Esophagus muscularis mucosa (tissue), 4 donors: ENCODE measurements at places on chromosomes 2 and 18. TPM values are rescaled to one million over a fixed set of nuclear protein-coding genes. Genes with fewer than 3 reads are reported as not detected.

DNA sequence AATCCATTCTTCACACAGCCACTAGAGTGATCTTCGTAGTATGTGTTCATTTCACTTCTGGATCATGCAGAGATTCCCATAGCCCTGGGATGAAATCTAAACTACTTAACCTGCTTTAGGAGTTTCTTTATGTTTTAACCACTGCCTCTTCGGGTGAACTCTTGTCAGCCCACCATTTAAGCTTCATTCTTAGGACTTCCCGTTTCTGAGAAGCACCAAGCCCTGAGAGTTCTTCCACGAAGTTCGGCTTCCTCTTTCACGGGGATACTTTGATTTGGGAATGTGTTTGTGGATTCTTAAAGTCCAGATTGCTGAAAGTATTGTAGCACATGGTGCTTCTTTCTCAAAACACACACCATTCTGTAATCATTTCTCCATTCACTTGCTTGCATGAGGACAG lies 205.0 kb downstream of the UBE2E3 start:
- no peak for DNase-seq
- no peaks in the 10 kb centered on the region for H3K4me1 ChIP-seq
- H3K36me3 ChIP-seq, result no peaks in the 10 kb centered on the region
- H3K27me3 ChIP-seq, result no peaks in the 10 kb centered on the region

DNA sequence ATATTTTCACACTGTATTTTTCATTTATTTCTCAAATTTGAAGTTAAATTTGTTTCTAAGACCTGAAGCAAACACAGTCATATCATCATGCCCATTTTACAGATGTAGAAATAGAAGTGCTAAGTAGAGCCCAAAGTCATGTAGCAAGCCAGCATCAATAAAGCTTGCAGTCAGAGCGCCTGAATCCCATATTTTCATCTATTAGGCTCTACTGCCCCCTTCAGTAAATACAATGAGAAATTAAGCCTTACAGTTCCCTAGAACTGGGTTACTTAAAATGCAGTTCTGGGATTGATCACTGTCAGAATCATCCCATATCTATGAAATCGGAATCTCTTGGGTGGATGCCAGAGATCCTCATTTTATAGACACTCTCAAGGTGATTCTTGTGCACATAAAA lies 419.9 kb downstream of the TGIF1 start:
- no peaks in the 10 kb centered on the region for H3K4me1 ChIP-seq
- H3K36me3 ChIP-seq, result no peaks in the 10 kb centered on the region
- H3K27me3 ChIP-seq, result no peaks in the 10 kb centered on the region
- no peak overlapping the region for H3K27ac ChIP-seq
- H3K4me3 ChIP-seq, result no peak overlapping the region

- H3K4me1 ChIP-seq, result peaks cover 19% of the 10 kb centered on the region
- H3K27ac ChIP-seq, result no peak overlapping the region
- DNase-seq, result no peak
- no peaks in the 10 kb centered on the region for H3K27me3 ChIP-seq
- H3K4me3 ChIP-seq, result no peak overlapping the region
These were observed 107.6 kb downstream of the HAUS1 start for GRCh38 chr18:46211816-46212215.

- no peaks in the 10 kb centered on the region for H3K4me1 ChIP-seq
- no peak overlapping the region for H3K27ac ChIP-seq
- no peak for DNase-seq
- no peaks in the 10 kb centered on the region for H3K27me3 ChIP-seq
- no peaks in the 10 kb centered on the region for H3K36me3 ChIP-seq
These were observed 10.6 kb upstream of the BIN1 start for GRCh38 chr2:127117603-127118002.

GRCh38 chr18:79356435-79356834 lies 39.3 kb upstream of the NFATC1 start:
- DNase-seq, result no peak
- peaks cover 43% of the 10 kb centered on the region for H3K36me3 ChIP-seq
- H3K27ac ChIP-seq, result no peak overlapping the region
- H3K4me3 ChIP-seq, result no peak overlapping the region
- no peaks in the 10 kb centered on the region for H3K27me3 ChIP-seq

DNA sequence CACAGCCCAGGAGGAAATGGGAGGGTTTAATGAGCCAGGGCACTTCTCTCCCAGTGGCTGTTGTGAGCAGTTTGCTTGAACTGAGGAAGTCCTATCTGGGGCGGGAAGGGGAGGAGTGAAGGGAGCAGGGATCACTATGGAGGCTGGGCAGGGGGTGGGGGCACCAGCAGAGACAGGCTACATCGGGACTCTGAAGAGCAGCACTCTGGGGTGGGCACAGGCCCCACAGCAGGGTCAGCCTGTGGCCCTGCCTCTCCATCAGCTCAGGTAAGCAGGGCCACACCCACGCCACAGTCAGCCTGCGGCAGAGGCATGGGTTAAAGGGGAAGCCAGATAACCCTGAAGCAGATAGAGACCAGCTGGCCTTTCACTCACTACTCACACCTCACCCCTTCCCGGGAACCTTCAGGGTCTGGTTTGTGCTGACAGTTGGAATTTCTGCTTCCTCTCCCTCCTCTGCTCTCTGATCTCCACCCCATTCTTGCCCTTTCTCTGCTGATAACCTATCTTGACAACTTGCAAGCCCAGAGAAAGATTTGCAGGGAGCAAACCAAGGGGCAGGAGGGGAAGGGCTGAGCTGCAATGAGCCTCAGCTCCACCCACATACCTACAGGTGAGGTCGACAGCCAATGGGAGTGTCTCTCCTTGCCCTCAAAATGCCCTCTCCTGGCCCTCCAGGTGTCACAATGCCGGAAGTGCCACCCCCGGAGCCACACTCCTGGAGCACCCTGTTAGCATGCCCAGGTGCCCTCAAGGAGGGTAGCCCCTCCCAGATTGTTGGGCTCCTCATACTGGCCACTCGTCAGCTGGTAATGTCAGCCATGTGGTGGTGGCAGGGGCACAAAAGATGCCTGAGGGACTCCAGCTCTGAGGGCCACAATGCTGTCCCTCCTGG lies 3.7 kb downstream of the SIGLEC15 start:
- no peaks in the 10 kb centered on the region for H3K36me3 ChIP-seq
- H3K27ac ChIP-seq, result no peak overlapping the region
- H3K27me3 ChIP-seq, result peaks cover 45% of the 10 kb centered on the region
- H3K4me1 ChIP-seq, result peaks cover 17% of the 10 kb centered on the region

DNA sequence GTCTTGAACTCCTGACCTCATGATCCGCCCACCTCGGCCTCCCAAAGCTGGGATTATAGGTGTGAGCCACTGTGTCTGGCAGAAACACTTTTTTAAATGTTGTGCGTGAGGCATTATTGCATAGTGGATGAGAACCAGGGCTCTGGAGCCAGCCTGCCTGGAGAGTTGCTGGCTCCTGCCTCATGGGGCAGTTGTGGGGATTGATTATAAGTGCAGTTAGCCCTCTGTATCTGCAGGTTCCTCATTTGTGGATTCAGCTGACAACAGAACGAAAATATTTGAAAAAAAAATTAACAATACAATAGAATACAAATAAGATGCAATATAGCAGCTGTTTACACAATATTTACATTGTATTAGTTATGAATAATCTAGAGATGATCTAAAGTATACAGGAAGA lies 129.4 kb upstream of the EML6 start:
- H3K27ac ChIP-seq, result no peak overlapping the region
- no peak overlapping the region for H3K4me3 ChIP-seq
- H3K36me3 ChIP-seq, result no peaks in the 10 kb centered on the region
- H3K4me1 ChIP-seq, result peaks cover 80% of the 10 kb centered on the region
- no peaks in the 10 kb centered on the region for H3K27me3 ChIP-seq

DNA sequence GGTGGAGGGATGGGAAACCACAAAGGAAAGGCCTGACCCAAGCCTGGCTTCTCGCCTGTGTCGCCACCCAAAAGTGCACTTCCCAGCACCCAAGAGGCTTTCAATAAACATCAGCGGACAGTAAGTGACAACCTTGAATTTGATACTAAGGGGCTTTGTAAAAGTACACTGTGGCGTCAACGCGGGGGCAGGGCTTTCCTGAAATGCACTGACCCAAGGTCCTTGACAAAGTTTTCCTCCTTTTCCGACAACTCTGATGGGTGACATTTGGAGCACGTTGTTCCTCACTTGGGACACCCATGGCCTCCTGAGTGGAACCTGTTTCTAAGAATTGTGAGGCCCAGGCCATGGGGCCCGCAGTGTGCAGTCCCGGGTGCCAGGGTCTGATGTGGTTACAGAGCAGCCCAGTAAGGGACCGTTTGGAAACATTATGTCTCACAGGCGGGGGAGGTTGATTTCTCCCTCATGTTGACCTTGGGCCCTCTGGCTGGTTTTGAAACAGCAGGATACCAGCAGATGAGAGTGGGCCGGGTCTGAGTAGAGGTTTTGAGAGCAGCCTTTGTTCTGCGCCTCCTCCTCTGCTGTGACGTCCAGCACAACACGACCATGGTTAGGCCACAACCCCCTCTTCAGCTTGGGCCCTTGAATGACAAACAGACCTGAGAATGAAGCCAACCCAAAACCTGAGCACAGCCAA lies 2.8 kb upstream of the ZBTB14 start:
- H3K36me3 ChIP-seq, result no peaks in the 10 kb centered on the region
- H3K4me3 ChIP-seq, result no peak overlapping the region
- peaks cover 17% of the 10 kb centered on the region for H3K4me1 ChIP-seq
- H3K27ac ChIP-seq, result no peak overlapping the region

- no peak overlapping the region for H3K4me3 ChIP-seq
- H3K4me1 ChIP-seq, result no peaks in the 10 kb centered on the region
- no peak for DNase-seq
- H3K27ac ChIP-seq, result no peak overlapping the region
- no peaks in the 10 kb centered on the region for H3K36me3 ChIP-seq
These were observed 83.9 kb downstream of the PDK1 start for GRCh38 chr2:172639823-172640222.

GRCh38 chr18:13165636-13166423 lies 52.7 kb upstream of the LDLRAD4 start:
- H3K4me3 ChIP-seq, result no peak overlapping the region
- no peaks in the 10 kb centered on the region for H3K4me1 ChIP-seq
- H3K27me3 ChIP-seq, result no peaks in the 10 kb centered on the region
- DNase-seq, result no peak
- no peak overlapping the region for H3K27ac ChIP-seq

GRCh38 chr18:79197531-79197930 lies 128.3 kb downstream of the ATP9B start:
- no peaks in the 10 kb centered on the region for H3K36me3 ChIP-seq
- no peak overlapping the region for H3K4me3 ChIP-seq
- H3K27ac ChIP-seq, result no peak overlapping the region

DNA sequence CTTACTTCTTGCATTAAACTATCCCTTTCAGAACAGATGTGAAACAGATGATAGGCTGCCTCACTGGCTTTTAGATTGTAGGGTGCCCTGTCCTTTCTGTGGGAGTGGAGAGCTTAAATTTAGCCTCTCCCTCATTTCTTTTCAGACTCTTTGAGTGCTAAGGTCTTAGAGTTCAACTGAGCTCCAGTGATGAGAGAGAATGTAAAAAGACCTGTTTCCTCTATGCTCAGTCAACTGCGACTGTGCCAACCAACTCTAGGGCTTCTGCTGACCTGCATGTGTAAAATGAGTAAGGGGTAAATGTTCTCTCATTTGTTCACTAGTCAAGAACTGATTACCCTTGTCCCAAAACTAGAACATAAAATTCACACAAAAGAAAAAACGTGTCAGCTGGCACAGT lies 104.8 kb upstream of the TGFA start:
- peak; percentile 57 for DNase-seq
- peaks cover 41% of the 10 kb centered on the region for H3K27me3 ChIP-seq
- no peak overlapping the region for H3K4me3 ChIP-seq
- no peaks in the 10 kb centered on the region for H3K4me1 ChIP-seq
- H3K27ac ChIP-seq, result no peak overlapping the region

- H3K36me3 ChIP-seq, result no peaks in the 10 kb centered on the region
- H3K4me1 ChIP-seq, result peaks cover 41% of the 10 kb centered on the region
- H3K27me3 ChIP-seq, result peaks cover 11% of the 10 kb centered on the region
- no peak overlapping the region for H3K4me3 ChIP-seq
- no peak for DNase-seq
- peak overlapping the region; percentile 28 for H3K27ac ChIP-seq
These were observed 2.2 kb upstream of the TNS1 start for GRCh38 chr2:218005028-218005427.

DNA sequence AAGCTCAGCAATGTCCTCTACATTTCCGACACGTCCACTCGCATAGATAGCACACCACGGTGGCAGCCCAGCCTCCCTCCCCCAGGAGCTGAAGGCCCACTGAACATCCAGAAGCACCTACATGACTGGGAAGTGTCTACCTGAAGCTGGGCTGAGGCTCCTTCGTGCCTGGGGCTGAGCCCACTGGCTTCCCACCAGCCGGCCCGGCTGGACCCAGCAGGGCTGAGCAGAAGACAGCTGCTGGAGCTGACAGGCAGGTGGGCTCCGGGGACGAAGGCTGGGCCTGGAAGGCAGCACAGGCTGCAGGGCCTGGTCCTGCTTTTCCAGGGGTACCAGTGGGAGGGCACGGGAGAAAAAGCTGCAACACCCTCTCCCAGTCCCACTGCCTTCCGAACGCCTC lies 13.5 kb downstream of the SDC1 start:
- no peak overlapping the region for H3K4me3 ChIP-seq
- DNase-seq, result no peak
- no peaks in the 10 kb centered on the region for H3K4me1 ChIP-seq
- no peaks in the 10 kb centered on the region for H3K36me3 ChIP-seq
- H3K27ac ChIP-seq, result no peak overlapping the region

GRCh38 chr2:192655916-192656315 lies 461.2 kb upstream of the TMEFF2 start:
- no peaks in the 10 kb centered on the region for H3K27me3 ChIP-seq
- H3K4me1 ChIP-seq, result no peaks in the 10 kb centered on the region
- no peaks in the 10 kb centered on the region for H3K36me3 ChIP-seq
- H3K27ac ChIP-seq, result no peak overlapping the region

DNA sequence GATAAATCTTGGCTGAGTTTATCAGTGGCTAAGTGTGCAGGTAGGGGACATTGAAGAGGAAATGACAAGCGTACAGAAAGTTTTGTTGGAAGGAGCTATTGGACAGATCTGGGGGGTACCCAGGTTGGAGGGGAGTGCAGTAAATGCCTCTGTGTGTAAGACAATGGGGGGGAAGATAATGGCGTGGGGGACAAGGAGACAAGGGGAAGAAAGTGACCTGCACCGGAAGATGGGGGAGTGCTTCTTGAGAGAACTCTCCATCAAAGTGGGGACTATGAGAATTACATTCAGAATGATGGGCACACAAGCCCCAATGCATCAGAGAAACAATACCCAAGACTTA lies 190.0 kb downstream of the ALPK2 start:
- peak overlapping the region; percentile 13 for H3K27ac ChIP-seq
- peaks cover 10% of the 10 kb centered on the region for H3K4me1 ChIP-seq
- DNase-seq, result no peak
- H3K27me3 ChIP-seq, result no peaks in the 10 kb centered on the region
- H3K36me3 ChIP-seq, result no peaks in the 10 kb centered on the region

- H3K36me3 ChIP-seq, result no peaks in the 10 kb centered on the region
- no peak overlapping the region for H3K27ac ChIP-seq
- DNase-seq, result no peak
- H3K4me1 ChIP-seq, result peaks cover 6% of the 10 kb centered on the region
- no peak overlapping the region for H3K4me3 ChIP-seq
These were observed 142.7 kb downstream of the FIGN start for GRCh38 chr2:163592954-163593622.

The BMP10 gene
- total RNA-seq, result not detected

The ALLC gene
- not detected for total RNA-seq

The CENPA gene
- not detected for total RNA-seq
